T-helper 2 cell (primary cell): ENCODE measurements at places on chromosomes 16 and 17.

DNA sequence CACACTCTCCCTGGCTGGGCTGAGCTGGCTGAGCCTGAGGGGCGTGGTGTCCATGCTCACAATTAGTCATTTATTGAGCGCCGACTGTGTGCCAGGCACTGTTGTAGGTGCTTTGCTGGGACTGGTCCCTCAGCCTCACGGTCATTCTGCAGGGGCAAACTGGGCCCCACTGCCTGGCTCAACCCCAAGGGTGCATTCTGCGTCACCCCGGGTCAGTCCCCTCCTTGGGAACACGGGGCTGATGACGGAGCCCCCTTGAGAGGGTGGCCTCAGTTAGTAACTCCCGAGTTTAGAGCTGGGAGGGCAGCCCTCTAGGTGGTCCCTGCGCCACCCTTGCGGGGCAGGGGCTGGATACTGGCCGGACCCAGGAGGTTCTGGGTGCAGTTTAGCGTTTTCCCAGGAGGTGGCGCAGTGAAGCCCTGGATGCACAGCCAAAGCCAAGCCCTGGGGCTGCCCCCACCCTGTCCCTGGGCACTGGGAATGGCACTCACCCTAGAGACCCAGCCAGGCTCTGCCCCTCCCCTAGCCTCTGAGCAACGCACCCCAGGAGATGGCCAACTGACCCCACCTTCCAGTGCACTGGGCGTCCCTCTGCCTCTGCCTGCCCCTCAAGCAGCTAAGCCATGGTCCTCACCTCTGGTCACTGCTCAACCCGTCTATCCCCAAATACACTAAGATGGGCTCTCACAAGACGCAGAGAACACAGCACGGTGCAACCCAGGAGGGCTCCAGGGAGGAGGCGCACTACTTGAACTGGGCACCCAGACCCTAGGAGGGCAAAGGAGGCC lies 243.2 kb upstream of the GSE1 start:
- DNase-seq: no peak

GRCh38 chr16:79542237-79542774 lies 58.2 kb downstream of the MAF start:
- DNase-seq: no peak

DNA sequence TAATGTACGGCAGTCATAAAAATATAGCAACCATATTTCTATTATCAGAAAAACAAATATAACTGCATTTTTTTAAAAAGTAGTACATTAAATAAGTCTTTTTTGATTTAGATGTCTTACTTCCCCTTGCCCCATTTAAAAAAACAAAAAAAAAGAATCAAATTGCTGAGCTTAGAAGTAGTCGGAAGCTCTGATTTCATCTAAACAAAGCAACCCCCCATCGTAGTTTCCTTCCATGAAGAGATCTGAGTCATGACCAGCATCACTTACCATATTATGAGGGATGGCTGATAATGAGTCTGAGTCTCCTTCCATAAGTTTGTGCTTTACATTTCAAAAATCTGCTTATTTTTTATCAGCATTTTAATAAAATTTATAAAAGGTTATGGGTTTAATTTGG lies 86.2 kb downstream of the ITFG1 start:
- no peak for DNase-seq

- no peak for DNase-seq
These were observed 20.1 kb downstream of the IRX3 start for GRCh38 chr16:54266363-54266955.

GRCh38 chr16:58125041-58125440 lies 4.1 kb downstream of the CFAP20 start:
- DNase-seq: no peak

DNA sequence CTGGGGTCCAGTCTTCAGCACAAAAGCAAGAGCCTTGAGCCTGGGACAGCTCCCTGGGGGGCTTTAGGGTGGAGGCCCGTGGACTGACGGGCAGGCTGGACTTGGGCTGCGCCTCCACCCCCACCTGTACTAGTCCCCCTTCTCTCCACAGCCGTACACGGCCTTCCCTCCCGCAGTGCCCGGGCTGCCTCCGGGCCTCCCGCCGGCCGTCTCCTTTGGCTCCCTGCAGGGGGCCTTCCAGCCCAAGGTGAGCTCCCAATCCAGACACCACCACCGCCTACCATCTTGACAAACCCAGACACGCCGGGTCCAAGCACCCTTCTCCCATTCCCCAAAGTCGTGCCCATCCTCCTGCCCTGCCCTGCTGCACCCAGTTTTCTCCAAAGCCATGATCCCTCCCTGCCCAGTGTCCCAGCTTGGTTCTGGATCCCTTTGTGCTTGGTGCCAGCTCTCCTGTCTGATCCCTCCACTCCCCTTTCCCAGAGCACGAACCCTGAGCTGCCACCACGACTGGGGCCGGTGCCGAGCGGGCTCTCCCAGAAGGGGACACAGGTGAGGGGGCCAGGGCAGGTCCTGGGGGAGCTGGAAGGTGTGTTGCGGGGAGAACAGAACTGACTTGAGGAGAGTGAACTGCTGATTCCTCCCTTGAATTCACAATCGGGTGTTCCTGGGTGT lies 7.1 kb downstream of the FBRS start:
- no peak for DNase-seq

- DNase-seq: no peak
These were observed 883 bp upstream of the TAF15 start for GRCh38 chr17:35808240-35808961.
